Head of caudate nucleus (tissue), 42 donors: ENCODE measurements at places on chromosomes 7 and 10.
A peak's percentile ranks its signal among the peaks of the same experiment; 100 is the strongest.

- peak; percentile 54 for DNase-seq
Observed at GRCh38 chr7:151275813-151276577, 27.5 kb upstream of the SMARCD3 start.

DNA sequence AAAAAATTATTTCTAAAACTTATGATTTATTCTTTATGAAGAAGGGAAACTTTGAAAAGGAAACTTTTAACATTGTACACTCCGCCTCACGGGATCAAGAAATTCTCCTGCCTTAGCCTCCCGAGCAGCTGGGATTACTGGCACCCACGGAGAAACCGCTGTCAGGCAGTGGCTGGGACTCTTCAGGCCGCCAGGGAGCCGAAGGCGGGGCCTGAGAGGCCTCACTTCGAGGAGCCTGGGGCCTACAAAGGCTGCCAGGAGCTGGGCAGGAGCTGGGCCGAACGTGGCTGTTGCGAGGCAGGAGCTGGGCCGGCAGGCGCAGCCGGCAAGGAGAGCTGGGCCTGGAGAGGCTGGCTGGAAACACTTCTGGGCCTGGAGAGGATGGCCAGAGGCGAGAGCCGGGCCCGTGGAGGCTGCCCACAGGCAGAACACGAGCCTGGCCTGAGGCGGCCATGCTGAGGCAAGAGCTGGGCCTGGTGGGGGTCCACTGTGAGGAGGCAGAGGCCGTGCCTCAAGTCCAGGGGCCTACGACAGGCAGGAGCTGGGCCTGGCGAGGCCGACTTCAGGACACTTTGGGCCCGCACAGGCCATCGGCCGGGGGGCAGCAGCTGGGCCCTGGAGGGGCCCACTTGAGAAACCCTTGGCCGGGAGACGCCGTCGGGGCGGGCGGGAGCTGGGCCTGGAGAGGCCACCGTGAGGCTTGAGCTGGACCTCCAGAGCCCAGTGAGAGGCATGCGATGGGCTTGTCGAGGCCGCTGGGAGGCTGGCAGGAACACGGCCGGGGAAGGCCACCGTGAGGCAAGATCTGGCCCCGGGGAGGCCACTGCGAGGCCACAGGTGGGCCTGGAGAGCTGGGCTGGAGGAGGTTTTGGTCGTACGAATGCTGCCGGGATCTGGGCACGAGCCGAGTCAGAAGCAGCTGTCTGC is 23.7 kb downstream of the MDH2 start:
- DNase-seq: no peak

GRCh38 chr10:79203833-79204232 is 135.1 kb downstream of the ZMIZ1 start:
- DNase-seq: peak; percentile 45

- no peak for DNase-seq
Observed at GRCh38 chr7:135348493-135348892, 114.9 kb downstream of the STRA8 start.

DNA sequence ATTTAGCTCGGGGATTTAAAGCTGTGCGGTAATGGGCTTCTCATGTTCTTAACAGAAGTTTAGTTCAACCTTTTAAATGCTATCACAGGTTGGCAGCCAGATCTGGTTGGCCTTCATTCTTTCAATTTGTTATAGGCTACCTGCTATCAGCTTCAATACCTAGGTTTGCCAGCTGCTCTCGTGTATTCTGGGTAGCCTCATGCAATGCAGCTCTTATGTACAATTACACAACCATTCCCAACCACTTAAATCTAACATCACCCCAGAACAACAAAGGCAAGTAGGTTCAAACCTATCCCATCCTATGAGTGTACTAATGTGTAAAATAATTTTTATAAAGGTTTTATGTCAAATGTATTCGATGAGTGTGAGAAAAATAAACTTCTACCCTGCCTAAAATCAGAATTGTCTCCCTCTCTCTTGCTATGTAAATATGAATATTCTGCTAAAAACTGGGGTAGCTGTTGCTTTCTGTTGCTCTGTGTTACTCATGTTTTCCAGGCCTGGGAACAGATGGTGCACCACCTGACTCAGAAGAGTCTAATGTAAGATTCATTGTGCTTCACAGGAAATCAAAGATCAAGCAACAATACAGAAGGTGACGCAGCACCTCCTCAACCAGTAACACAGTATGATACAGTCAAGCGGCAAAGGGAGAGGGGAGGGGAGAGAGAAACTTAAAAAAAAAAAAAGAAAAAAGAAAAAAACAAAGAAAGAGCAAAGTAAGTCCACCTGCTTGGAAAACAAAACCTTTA is 188.6 kb downstream of the ETV1 start:
- no peak for DNase-seq

DNA sequence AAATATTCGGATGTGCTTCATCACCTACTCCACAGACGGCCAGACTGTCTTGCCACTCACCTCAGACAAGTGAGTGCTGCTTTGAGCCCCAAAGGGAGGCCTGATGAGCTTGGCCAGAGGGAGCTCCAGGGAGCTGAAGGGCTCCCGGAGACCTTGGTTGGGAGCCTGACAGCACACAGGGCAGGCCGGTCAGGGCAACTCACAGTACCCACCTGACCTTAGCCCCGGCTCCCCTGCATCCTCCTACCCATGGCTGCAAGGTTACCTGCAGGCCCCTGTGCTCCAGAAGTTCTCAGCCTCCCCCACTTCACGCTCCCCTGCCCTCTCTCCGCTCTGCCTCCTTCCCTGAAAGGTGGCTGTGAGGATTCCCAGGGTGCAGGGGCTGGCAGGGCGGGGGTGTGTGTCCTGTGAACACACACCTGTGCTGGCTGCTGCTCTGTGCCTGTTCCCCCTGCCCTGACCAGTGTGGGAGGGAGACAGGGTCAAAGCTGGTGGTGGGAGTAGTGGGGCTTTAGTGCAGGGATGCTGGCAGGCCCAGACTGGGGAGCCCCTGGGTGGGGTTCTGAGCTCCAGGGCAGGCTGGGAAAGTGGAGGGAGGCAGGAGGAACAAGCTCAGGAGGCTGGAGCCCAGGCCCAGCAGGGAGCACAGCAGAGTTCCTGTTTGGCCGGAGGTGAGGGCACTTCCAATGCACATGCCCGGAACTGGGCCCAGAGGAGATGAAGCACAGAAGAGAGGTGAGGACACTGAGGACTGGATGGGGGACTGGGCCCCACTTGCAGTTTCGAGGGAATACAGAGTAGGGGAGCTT is 7.2 kb downstream of the ANTXRL start:
- no peak for DNase-seq

- DNase-seq: peak; percentile 60
Observed at GRCh38 chr7:66099551-66100407, 14.9 kb upstream of the CRCP start.

DNA sequence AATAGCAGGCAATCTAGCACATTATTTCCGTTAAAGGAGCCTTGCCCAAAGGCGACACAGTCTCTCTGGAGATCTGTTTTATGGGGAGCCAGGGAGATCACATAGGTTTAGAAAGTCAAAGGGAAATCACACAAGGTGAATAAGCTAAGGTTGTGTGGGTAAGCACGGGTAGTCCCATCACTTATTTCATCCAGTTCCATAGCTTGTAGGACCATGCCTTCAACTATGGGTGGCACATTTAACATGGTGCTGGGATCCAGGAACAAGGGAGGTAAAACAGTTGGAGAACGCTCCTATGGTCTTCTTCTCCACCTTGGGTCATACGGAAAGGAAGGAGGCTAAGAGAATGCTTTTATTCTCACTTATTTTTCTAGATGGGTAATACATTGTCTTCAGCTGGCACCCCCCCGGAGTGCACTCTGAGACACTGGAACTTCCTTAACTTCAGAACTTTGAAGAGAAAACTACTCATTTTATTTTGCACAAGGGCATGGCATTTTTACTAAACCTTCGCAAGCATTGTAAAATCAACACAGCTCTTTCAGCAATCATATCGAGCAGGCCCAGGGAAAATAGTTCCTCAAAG is 435.4 kb downstream of the KIF20B start:
- no peak for DNase-seq

DNA sequence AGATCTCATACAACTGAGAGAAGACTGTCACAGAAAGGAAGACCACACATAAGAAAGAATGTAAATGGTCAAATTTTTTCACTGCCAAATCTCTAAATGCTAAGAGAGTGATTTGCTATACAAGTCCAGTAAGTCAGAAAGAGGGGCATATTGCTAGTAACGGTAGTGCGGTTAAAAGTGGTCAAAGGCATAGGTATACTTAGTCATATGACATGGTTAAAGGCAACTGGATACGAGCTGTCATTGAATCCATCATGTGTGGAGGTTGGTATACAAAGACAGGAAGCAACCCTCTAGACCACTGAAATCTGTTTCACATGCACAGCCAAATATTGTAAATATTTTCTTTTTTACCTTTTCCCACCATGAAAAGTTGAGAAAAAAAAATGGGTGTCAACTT is 4.8 kb downstream of the INHBA start:
- DNase-seq: no peak

GRCh38 chr10:26508016-26508415 is 69.9 kb downstream of the APBB1IP start:
- DNase-seq: no peak

DNA sequence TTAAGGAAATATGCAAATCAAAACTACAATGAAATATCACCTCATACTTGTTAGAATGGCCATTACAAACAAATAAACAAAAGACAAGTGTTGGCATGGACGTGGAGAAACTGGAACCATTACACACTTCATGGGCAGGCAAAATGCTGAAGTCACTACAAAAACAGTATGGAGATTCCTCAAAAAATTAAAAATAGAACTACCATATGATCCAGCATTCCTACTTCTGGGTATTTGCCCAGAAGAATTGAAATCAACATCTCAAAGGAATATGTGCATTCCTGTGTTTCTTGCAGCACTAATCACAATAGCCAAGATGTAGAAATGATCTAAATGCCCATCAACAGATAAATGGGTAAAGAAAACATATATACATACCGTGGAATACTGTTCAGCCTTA is 83.6 kb downstream of the NRCAM start:
- no peak for DNase-seq

DNA sequence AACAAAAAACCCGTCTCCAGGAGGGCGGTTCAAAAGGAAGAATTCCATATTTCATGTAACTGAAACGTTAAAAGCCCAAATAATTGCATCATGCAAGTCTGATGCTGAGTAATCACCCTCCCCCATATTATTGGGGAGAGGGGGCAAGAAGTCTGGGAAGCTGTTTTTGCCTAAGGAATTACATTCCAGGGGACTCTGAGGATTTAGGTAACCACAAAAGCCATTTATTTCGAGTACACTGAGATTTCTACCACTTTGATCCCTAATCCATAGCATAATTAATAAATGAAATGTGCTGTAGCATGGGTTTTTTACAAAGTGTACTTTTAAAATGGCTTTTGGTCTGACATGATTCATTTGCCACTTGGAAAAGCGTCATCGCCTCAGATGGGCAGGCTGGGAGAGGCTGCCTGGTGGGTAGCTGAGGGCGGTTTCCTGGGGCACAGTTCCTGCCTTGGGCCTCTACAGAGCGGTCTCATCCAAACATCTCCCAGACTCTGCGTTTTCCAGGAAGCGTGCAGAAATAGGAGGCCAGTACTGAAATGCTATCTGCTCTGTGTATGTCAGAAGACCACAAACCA is 106.5 kb downstream of the TCF7L2 start:
- DNase-seq: no peak

DNA sequence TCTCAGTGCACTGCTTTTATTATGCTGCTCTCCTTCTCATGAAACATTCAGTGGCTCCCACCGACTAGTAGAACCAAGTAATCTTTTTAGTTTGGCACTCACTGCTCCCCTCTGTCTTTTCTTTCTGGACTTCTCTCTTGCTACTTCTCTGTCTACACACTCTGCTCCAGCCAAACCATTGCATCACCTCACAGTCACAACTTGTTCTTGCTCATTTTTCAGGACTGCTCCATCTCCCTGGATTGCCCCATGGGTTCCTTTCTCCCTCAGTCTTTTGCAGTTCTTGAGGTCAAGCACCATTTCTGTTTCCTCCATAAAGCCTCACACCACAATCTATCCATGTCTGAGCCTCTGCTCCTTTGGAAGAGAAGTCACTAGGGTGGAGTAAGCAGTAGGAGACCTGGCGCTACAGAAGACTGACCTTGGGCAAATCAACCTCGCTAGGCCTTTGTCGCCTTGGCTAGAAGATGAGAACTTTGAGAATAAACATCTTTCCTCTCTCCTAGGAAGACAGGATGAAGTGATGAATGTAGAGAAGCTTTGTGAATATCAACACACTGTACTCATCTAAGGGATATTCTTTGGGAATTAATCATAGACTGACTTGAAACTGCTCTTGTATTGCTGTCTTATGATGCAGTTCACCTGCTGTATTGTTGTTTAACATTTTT is 186.2 kb downstream of the LRMDA start:
- no peak for DNase-seq

GRCh38 chr10:125662584-125662983 is 20.4 kb downstream of the TEX36 start:
- DNase-seq: no peak

DNA sequence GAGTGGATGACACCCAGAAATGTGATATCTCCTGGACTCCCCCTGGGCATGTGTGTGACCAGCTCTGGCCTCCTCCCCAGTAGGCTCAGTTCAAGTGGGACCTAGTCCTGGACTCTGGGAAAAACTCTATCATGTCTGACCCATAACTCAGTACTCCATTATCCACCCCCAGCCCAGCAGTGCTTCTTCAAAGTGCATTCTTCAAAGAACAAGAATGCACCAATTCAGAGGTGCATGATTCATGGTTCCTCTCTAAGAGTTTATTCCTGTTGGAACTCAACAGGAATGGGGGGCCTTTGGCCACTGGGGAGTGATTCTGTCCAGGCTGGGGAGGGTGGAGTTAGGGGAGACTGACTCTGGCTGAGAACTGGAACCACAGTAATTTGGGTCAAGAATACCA is 173.6 kb upstream of the CXCL12 start:
- DNase-seq: no peak

- DNase-seq: no peak
Observed at GRCh38 chr10:80139265-80139664, 6.7 kb downstream of the PLAC9 start.

GRCh38 chr7:159130199-159130775 is 14.4 kb downstream of the VIPR2 start:
- DNase-seq: no peak

DNA sequence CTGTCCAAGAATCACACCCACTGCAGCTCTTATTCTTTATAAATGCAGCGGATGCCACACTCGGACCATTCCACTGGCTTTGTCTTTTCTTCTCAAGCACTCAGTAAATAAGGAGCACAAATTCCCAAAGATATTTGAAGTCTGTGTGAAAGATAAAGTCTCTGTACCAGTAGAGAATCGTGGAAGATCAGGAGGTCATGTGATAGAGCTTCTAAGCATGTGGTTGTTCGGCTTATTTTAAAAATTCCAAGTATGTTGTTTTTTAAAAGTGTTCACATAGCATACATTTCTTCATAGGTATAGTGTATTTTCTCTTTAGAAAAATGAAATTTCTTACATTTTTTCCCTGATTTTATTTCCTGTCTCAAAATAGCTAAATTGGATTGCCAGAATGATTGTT is 75.8 kb downstream of the NOC3L start:
- DNase-seq: no peak

GRCh38 chr10:85657476-85658113 is 709.0 kb downstream of the GRID1 start:
- DNase-seq: no peak
